CD4-positive, alpha-beta memory T cell (primary cell): ENCODE measurements at places on chromosomes 3 and 15. TPM values are rescaled to one million over a fixed set of nuclear protein-coding genes. Genes with fewer than 3 reads are reported as not detected.
A peak's percentile ranks its signal among the peaks of the same experiment; 100 is the strongest.

Gene MCF2L2
- total RNA-seq = 6.5 TPM

Gene RBP2
- total RNA-seq = not detected

GRCh38 chr15:25087137-25087536 lies 132.3 kb downstream of the SNRPN start:
- H3K4me1 ChIP-seq = no peaks in the 10 kb centered on the region
- H3K27ac ChIP-seq = no peak overlapping the region
- DNase-seq = no peak
- no peak overlapping the region for H3K4me3 ChIP-seq
- no peaks in the 10 kb centered on the region for H3K27me3 ChIP-seq
- H3K36me3 ChIP-seq = peaks cover 12% of the 10 kb centered on the region

- H3K27me3 ChIP-seq = no peaks in the 10 kb centered on the region
- no peaks in the 10 kb centered on the region for H3K4me1 ChIP-seq
- H3K36me3 ChIP-seq = peaks cover 22% of the 10 kb centered on the region
- H3K27ac ChIP-seq = no peak overlapping the region
- no peak overlapping the region for H3K4me3 ChIP-seq
Measured at GRCh38 chr3:53089511-53089910, 40.7 kb downstream of the RFT1 start.

Gene RBMS3
- total RNA-seq = 1.0 TPM

Gene MYO5C
- total RNA-seq = 0.19 TPM

DNA sequence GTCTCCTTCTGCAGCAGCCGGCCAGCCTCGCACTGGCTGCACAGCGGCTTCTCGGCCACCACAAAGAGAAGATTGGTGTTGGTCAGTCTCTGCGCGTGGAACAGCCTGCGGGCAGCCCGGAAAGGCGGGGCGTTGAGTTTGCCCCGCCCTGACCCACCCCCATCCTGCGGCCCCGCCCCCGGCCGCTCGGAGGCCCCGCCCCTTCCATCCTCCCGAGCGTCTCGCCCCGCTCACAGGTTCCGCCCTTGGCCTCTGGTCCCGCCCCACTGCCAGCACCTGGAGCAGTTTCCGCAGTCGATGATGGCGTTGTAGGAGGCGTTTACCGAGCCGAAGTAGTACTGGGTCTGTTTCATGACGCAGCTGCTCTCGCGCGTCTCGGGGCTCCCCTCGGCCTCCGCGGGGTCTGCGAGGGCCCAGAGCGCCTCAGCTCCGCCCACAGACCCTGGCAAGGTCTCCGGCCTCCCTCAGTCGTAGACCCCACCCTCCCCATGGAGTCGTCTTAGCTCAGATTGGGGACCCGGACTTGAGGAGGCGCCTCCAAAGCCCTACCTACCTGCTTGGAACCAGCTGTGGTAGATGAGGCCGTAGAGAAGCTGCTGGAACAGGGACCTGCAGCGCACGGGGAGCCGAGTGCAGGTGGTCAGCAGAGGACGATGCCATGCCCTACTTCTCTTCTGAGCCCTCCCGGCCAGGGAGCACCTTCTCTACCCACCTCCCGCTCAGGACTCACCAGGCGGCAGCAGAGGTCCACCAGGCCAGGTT lies 5.9 kb upstream of the TMEM115 start:
- peak overlapping the region; percentile 87 for H3K27ac ChIP-seq
- DNase-seq = peak; percentile 95
- H3K4me1 ChIP-seq = peaks cover 30% of the 10 kb centered on the region

- no peaks in the 10 kb centered on the region for H3K27me3 ChIP-seq
- no peaks in the 10 kb centered on the region for H3K4me1 ChIP-seq
- DNase-seq = no peak
- H3K27ac ChIP-seq = no peak overlapping the region
Measured at GRCh38 chr3:135802171-135802570, 163.4 kb upstream of the PPP2R3A start.

Gene GASK1A
- total RNA-seq = not detected

- no peak overlapping the region for H3K27ac ChIP-seq
- no peak for DNase-seq
- no peaks in the 10 kb centered on the region for H3K4me1 ChIP-seq
- no peaks in the 10 kb centered on the region for H3K27me3 ChIP-seq
- H3K36me3 ChIP-seq = no peaks in the 10 kb centered on the region
Measured at GRCh38 chr3:78825858-78826215, 942.0 kb downstream of the ROBO1 start.

- no peak overlapping the region for H3K27ac ChIP-seq
- no peak overlapping the region for H3K4me3 ChIP-seq
- no peaks in the 10 kb centered on the region for H3K27me3 ChIP-seq
- no peak for DNase-seq
- no peaks in the 10 kb centered on the region for H3K4me1 ChIP-seq
Measured at GRCh38 chr3:24264011-24264410, 230.6 kb downstream of the THRB start.

DNA sequence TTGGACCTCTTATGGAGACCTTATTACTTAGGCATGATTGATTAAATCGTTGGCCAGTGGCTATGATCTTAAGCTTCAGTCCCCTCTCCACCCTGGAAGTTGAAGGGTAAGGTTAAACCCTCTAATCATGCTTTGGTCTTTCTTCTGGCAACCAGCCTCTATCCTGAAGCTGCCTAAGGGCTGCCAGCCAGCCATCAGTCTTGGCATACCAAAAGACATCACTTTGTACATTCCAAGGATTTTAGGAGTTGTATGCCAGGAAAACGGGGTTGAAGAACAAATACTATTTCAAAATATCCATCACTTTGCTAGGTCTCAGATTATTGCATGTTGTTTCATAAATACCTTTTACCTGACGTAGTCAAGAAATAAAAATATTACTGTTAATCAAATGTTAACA lies 28.9 kb downstream of the UBE2E2 start:
- no peak overlapping the region for H3K4me3 ChIP-seq
- H3K27ac ChIP-seq = no peak overlapping the region
- no peaks in the 10 kb centered on the region for H3K4me1 ChIP-seq
- H3K36me3 ChIP-seq = no peaks in the 10 kb centered on the region
- no peaks in the 10 kb centered on the region for H3K27me3 ChIP-seq

DNA sequence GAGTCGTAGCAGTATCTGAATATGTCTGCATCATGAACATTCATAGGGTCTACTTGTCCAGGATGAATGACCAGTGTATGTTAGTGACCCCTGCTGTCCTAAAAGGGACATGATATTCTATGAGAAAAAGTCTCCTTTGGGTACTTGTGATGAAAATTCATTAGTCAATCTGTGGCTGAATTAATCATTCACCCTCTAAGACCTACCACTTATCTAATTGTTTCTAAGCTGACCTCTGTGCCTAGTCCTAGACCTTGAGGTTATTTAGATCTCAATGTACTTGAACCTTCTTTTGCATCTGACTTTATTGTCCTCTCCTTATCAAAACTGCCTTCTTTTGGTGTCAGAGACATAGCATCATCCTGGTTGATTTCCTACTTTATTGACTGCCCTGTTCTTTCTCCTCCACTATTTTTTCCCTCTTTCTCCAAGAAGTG lies 799.3 kb downstream of the DIPK2A start:
- no peak for DNase-seq
- H3K36me3 ChIP-seq = no peaks in the 10 kb centered on the region
- H3K27me3 ChIP-seq = no peaks in the 10 kb centered on the region
- no peak overlapping the region for H3K4me3 ChIP-seq

DNA sequence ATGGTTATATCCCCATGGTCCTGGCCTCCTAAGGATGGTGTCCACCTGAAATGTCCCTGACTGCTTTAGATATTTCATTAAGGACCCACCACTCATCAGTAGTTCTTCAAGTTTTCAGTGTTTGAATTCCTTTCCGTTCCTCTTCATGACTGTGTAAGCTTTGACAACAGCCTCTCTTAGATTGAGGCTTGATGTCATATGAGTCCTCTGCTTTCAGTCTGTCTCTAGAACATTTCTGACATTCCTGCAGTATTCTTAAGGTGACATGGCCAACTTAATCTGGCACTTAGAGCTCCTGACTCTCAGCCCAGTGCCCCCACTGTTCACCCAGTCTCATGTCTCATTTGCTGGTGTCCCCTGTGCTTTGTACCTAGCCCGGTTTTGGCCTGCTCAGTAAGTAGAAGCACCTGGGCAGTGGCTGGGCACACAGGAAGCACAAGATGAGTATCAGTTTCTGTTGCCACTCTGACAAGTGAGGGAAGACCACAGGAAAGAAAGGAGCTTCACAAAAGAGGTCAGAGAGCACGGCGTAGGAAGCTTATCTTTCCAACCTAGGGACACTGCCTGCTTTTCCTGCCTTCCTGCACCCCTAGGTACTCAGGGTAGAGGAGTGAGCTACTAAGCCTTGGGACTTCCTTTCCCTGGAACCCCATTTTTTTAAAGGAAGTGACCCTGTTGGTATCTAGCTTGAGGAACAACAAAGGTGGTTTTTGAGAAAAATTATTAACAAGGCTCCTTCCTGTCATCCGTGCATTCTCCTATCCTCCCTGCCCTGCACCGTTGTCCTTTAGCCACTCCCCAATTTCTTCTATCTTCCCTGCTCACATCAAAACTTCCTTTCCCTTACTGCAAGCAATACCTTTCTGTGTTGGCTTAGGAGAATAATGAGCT lies 103.1 kb downstream of the KLHL25 start:
- H3K27ac ChIP-seq = peak overlapping the region; percentile 83
- peaks cover 83% of the 10 kb centered on the region for H3K4me1 ChIP-seq
- H3K4me3 ChIP-seq = peak overlapping the region; percentile 71
- no peaks in the 10 kb centered on the region for H3K27me3 ChIP-seq

Gene RLBP1
- not detected for total RNA-seq
